ENCODE measurements at places on chromosomes 2 and 18. TPM values are rescaled to one million over a fixed set of nuclear protein-coding genes. Genes with fewer than 3 reads are reported as not detected.
A peak's percentile ranks its signal among the peaks of the same experiment; 100 is the strongest.

DNA sequence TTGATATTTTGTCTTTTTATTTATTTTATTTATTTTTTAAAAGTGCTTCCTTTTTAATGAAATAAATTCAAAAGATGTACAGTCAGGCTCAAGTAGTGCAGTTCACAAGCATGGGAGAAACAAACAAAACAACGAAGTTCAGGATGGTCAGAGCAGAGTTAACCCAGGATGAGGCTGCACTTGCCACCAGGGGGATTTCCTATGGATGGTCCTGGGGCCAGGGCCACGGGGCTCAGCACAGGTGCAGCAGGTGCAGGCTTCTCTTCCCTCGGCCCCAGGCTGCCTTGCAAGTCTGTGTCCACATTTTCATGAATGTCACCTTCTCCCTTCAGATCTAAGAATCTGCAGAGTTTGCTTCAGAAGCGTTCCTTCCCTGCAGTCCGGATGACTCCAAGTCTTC is 76.5 kb downstream of the CDCA7 start:
- no peak for DNase-seq

The SIX3 gene
- not detected for total RNA-seq

DNA sequence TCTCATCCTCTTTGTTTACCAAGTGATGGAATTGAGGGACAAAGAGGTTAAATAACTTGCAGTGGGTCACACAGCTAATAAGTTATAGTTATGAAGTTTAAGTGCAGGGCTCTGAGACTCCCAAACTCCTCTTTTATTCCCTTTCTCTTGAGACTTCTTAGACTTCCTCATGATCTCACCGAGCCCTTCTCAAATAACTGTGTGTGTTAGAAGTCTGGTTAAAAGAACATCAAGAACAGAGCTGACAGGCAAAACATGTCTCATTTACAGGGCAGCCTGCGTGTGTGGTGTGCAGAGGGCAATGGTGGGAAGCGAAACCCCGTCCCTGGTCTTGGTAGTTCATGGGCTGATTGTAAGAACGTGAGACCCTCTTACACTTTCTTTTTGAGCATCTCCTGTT is 368.0 kb downstream of the SLC4A3 start:
- DNase-seq = no peak

The CFAP65 gene
- total RNA-seq = not detected

The KIF1A gene
- total RNA-seq = not detected

DNA sequence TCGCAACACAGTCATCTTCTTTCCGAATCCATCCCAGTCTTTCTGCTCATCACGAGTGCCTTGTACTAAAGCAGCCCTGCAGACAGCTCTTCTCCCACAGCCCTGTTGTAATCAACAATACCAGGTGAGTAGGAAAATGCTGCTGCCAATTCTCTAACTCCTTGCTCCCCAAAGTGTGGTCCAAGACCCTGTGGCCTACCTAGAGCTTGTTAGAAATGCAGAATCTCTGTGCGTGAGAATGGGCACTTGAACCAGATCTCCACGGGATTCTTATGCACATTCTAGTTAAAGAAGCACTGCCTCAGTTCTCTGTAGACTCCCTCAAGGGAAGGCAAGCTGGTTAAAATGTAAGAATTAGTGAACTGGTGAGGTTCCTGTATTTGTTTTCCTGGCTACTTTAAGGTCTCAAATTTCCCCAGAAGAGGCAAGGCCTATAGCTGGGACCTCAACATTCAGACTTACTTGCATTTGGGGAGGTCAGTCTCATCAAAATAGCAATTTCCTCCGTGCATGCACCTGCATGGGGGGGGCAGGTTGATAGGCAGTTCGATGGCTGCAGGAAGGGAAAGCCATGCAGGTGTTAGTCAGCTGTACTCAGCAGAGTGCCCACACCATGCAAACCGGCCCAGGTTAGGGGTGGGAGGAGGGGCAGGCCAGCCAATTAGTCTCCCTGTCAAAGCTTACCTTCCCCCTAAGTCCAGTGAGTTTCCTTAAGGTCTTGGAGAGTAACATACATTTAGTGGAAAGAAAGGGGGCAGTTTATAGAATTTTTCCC is 70.8 kb downstream of the DHRS9 start:
- no peak for DNase-seq

The CYP1B1 gene
- 94.1 TPM for total RNA-seq

GRCh38 chr2:235725016-235725489 is 231.2 kb downstream of the AGAP1 start:
- DNase-seq = peak; percentile 29

- DNase-seq = no peak
Observed at GRCh38 chr18:9763157-9763556, 55.1 kb downstream of the RAB31 start.

DNA sequence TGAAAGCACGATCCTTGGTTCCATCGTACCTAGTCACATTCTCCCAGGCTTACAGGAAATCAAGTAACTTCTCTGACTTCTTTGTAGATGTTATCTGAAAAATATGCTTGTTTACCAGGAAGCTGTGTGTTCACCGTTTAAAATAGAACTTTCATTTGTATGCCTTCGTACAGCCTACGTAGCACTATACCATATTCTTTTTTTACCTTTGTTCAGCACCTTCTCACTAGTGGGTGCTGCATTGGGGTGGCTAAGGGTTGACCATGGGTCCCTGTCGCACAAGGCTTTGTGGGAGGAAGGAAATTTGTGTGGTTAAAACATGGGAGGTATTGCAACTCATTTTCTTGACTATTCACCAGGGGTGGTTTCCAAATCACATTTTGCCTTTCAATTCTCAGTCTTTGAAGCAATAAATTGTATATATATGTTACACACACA is 16.6 kb downstream of the MALT1 start:
- no peak for DNase-seq

The KCNS3 gene
- 1.3 TPM for total RNA-seq
